CD4-positive, alpha-beta T cell treated with Interleukin-4 for 1 hour (primary cell): ENCODE measurements at places on chromosomes 2 and 18.

- no peak for DNase-seq
Measured at GRCh38 chr2:198639580-198639979, 818.2 kb downstream of the SATB2 start.

DNA sequence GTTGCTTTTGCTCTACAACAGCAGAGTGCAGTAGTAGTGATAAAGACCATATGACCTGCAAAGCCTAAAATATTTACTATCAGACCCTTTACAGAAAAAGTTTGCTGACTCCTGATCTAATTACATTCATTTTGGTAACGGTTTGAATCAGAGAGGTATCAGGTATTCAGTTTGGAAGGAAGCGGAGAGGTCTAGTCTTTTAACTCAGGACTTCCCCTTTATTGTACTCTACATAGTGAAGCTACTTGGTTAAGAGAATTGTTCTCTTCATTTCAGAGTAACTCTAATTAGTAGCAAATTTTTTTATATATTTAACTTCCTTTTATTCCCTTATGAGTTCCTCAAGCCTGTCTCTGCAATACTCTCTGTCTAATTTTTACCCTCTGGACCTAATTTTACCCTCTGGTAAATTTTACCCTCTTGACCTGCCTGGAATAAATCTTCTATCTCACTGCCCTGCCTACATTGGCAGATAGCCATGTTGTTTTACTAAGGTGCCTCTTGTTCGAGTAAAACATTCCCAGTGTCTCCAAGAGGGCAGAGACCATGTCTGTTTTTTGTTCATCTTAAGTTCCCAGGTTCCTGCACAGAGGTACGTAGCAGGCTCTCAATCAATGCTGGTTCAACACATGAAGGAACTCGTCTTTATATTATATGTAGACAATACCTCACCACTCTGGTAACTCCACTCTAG, 170.6 kb downstream of the DNAH6 start:
- no peak for DNase-seq

- no peak for DNase-seq
Measured at GRCh38 chr2:120338015-120338414, 7.9 kb upstream of the INHBB start.

DNA sequence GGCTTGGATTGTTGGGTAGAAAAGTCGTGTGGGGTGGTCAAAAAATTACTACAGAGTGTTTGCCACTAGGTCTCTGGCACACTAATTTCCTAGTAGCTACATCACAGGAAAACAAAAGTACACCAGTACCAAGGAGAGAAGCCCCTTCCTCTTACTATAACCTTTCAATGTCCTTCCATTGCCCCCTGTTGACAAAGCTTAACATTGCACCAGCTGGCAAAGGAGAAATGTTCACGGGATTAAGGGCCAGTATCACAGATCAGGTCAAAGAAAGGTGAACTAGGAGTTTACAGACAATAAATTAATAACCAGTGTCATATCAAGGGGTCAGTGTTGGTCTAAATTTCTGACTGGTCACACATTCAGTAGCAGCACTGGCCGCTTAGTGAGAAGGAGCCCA, 1139.6 kb upstream of the FAM98A start:
- DNase-seq = no peak

- DNase-seq = no peak
Measured at GRCh38 chr18:80246445-80247392, 595 bp downstream of the PARD6G start.

- no peak for DNase-seq
Measured at GRCh38 chr2:188833799-188834198, 140.4 kb upstream of the COL3A1 start.

DNA sequence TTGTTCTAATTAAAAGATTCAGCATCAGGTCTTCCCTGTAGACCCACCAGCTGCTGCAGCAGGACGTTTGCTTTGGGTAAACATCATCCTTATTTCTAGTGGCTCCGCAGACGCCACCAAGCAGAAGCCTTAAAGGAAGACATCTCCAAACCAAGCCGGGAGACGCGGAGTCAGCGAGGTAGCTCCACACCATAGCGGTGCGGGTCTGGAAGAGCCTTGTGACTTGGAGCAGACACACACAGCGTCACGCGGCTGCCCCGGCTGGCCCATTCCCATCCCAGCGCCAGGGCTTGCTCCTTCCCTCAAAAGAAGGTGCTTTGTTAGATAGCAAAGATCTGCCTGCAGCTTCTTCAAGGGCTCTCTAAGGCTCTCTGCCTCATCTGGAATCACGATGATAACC, 236.5 kb downstream of the GBX2 start:
- DNase-seq = no peak

GRCh38 chr2:49241501-49241900, 87.2 kb upstream of the FSHR start:
- DNase-seq = no peak

DNA sequence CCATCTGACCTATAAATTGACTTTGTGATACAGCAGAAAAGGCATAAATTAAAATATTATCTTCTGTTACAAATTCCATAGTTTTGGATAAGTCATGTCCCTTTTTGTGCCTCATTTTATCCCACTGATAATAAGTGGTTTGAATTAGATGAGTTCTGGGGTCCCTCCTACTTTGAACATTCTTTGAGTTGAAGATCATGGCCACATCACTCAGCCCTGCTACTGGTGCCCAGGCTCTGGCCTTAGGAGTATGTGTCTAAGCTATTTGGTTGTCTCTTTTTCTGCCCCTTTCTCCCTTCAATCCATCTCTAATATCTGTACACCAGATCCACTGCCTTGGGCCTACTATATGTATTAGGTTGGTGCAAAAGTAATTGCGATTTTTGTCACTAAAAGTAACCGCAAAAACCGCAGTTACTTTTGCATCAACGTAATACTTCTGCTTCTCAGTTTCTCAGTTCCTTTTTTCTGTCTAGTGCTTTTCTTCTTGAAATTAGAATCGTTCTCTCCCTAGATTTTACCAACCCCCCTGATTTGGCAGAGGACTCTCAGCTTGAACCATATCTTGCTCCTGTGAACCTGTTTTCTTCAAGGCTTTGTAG, 362.5 kb upstream of the TNP1 start:
- peak; percentile 26 for DNase-seq

GRCh38 chr18:13273800-13274199, 55.2 kb downstream of the LDLRAD4 start:
- DNase-seq = peak; percentile 25

GRCh38 chr2:30899516-30900054, 92.3 kb upstream of the CAPN13 start:
- no peak for DNase-seq

GRCh38 chr2:33229646-33230045, 246.8 kb upstream of the RASGRP3 start:
- no peak for DNase-seq

DNA sequence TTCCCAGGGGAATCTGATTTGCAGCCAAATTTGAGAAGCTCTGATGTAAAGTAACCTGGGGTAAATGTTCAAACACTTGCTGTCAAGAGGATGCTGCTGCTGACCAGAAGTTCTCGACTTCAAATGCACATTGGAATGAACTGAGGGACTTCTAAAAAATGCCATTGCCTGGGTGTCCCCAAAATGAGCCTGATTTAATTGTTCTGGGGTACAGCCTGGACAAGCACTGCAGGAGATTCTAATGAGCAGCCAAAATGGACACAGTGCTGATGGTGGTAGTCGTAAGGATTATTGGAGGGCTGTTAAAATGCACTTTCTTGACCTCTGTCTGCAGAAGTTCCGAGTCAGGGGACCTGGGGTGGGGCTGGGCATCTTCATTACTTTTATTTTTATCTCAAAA, 49.5 kb downstream of the LIPG start:
- no peak for DNase-seq

- DNase-seq = no peak
Measured at GRCh38 chr2:3341336-3341735, 36.3 kb downstream of the EIPR1 start.

- no peak for DNase-seq
Measured at GRCh38 chr2:62996534-62997186, 54.0 kb upstream of the OTX1 start.

DNA sequence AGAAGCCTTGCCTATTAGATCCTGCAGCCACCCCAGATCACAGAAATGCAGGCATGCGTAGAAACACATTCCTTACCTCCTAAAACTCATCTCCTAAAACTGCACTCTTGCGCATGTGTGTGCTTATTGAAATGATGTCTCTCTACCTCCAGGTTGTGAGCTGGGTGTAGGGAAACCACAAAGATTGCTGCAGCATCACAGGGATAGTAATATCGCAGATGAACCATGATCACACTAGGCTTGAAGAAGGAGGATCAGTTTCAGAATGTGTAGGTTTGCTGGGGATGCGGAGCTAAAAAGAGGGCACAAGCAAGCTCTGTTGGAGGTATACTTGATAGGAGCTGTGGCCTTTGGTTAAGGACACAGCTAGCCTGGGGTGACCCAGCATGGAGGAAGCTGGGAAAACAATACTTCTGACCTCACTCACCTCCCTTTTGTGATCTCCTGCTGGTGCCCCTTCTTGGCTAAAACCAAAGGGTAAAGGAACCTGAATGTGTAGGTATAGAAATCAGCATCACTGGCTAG, 118.8 kb downstream of the SETBP1 start:
- DNase-seq = no peak
